ENCODE measurements at places on chromosomes 6 and 20.

DNA sequence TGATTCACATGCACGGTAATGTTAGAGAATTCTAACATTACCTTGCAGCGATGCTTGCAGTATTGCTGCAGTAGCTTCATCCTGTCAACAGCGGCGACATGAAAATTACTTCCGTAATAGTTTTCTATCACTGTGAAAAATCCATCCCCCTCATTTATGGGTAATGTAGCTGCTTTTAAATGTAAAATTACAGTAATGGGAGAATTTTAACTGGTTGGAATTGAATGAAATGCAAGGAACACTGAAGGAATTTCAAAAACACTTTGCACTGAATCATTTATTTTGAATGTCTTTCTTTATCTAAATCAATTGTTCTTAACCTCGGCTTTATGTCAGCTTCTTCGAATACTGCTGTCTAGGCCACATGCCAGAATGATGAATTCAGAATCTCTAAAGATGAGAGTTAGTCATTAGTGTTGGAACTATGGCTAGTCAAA, 102.4 kb upstream of the HIVEP1 start:
- DNase-seq, result no peak

DNA sequence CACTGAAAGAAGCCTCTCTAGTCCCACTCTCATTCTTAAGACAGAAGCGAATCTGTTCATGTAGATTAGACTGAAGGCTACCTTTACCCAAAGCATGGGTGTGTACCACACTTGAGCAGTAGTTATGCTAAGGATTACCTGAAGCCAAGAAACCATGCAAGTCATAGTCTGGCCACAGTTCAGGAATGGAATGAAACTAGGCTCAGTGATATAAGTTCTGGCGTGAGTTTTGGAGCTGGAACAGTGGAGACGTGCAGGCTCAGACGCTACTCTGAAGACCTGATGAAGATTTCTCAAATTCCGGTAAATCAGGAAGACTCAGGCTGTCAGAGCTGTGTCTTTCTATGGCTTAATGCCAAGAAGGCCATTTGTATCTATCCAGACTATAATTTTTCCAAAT, 219.9 kb downstream of the HDGFL1 start:
- DNase-seq, result no peak

- DNase-seq, result peak; percentile 91
Measured at GRCh38 chr20:17568972-17569521, 828 bp upstream of the DSTN start.

- DNase-seq, result no peak
Measured at GRCh38 chr6:118696271-118696670, 44.9 kb upstream of the CEP85L start.

GRCh38 chr6:53412751-53413150, 64.0 kb upstream of the ELOVL5 start:
- no peak for DNase-seq

GRCh38 chr6:67883500-67884366, 751.3 kb upstream of the ADGRB3 start:
- no peak for DNase-seq

DNA sequence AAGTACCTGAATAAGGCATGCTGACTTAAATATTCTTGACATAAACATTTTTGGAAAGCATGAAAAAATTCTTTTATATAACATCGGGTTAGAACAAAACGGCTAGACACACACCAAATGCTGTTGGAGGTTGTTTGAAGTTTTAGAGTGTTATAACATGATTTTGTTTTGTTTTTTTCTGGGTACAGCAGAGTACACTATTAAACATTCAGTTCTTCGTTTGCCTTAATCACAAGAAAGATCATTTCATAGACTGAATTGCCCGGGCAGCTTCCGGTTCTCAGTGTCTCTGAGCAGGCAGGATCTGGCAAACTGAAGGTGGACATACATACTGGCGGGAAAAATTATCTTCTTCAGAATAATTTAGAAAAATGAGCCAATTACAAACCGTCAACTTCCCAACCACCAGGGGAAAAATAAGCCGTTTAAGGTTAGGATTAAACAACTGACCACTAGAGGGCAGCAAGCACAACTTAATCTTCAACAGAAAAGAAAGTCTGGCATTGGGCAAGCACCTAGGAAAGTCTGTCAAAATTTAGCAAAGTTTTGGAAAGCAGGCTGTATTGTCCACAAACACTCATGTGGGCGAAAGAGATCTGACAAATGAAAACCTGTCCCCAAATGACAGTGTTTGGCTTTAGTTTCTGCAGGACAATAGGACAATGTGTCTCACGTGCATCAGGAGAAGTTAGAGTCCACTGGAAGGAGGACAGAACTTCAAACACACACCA, 15.0 kb downstream of the ZNF217 start:
- DNase-seq, result peak; percentile 66

DNA sequence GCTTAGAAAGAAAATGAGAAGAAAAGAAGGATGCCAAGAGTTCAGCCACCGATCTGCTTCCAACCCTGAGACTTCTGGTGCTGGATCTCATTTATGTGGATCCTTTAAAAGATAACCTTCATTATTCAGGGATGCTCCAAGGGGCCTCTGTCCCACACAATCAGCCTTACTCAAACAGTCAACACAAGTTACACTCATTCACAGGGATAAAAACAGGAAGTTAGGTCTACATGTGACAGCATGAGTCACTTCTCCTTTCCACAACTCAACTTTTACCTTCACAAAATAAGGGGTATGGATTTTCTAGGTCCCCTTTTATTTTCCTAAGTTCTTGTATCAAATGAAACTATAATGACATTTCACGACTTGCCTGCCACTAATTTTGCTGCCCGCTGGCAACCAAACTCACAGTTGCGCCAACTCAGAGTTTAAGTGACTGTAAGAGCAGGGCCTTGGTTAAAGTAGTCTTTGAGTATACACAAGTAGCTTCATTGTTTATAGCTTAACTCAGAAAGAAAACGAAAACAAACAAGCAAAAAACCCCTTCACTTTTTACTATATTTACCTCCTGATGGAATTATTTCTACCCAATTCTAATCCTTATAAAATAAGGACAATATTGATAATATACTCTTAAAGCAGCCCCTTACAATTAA, 278.8 kb upstream of the RUNX2 start:
- no peak for DNase-seq

DNA sequence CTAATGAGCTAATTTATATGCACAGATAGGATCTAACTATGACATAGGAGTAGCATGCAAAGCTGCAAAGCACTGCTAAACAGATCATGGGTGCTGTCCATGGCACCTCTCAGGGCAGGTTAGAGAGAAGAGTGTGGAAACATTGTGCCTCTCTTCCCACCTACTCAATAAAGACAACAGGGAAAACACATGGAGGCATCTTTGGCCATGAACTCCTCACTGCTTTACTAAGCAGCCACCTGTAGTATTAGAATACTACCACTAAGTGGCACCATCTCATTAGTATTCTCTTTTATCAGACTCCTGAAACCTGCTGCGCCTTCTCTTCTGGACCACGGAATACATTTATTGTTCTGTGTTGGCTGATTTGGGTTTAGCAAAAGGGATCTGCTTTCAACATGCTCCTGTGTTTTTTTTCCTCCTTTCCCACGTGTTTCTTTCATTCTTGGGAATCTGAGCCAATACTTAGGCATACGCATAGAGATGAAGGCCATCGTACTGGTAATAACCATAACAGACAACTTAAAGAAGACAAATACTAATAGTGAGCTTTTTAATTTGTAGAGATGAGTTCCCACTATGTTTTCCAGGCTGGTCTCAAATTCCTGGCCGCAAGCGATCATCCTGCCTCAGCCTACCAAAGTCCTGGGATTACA, 9.4 kb upstream of the HDDC2 start:
- peak; percentile 20 for DNase-seq

- no peak for DNase-seq
Measured at GRCh38 chr6:24231438-24231977, 105.5 kb downstream of the NRSN1 start.

DNA sequence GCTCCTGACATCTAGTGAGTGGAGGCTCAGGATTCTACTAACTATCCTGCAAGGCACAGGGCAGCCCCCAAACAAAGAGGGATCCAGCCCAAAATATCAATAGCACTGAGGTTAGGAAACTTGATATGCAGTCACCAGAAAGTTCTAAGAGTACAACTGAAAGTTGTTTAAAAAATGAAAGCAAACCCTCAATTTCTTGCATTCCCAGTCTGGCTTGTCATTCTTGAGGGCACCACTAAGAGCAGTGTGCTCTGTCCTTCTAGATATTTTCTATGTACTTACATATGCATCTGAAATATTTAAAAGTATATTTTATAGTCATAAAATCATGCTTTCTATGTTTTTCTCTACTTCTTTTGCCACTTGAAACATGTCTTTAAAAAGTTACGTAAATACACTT, 35.9 kb downstream of the CST8 start:
- DNase-seq, result no peak

- no peak for DNase-seq
Measured at GRCh38 chr6:10624836-10625235, 69.6 kb downstream of the C6orf52 start.

GRCh38 chr20:20203784-20204183, 151.5 kb downstream of the CFAP61 start:
- DNase-seq, result no peak

DNA sequence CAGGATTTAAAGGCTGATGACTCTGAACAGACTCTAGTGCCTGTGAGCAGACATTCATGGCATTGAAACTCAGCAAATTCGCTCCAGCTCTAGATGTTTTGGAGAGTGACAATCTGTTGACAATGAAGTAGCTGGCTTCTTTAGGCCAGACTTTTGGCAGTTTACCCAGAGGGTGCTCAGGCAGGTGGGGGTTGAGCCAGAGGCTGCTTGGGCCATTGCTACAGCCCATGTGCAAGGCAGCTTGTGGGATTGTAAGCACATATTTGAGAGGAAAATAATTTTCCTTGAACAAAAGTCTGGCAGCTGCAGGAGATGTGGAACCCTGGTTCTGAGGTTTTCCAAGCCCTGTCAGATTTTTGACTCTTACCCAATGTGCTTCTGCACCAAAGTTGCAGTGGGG, 311.6 kb downstream of the CDC5L start:
- no peak for DNase-seq

- no peak for DNase-seq
Measured at GRCh38 chr6:107811591-107812218, 12.4 kb downstream of the SCML4 start.

- DNase-seq, result no peak
Measured at GRCh38 chr6:122408702-122409458, 9.4 kb downstream of the HSF2 start.

- no peak for DNase-seq
Measured at GRCh38 chr20:9169409-9169808, 100.5 kb downstream of the PLCB4 start.

DNA sequence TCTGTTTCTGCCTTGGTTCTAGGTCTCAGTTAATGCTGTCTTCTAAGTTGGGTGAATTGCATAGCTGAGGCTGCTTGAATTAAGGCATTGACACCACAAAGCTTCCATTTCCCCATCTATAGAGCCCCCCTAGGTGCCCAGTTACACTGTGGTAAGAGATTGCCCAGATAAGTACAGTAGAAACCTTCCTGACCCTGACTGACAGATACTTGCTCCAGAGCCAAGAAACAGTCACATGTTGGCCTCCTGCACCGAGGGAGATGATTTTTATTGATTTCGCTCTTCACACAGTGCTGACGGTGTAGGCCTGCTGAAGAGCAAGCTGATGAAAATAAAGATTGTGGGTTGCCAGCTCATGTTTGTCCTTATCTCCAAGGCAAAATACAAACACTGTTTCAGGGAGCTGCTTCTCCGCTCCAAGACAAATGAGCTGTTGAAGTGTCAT, 67.9 kb downstream of the TRMT11 start:
- no peak for DNase-seq

DNA sequence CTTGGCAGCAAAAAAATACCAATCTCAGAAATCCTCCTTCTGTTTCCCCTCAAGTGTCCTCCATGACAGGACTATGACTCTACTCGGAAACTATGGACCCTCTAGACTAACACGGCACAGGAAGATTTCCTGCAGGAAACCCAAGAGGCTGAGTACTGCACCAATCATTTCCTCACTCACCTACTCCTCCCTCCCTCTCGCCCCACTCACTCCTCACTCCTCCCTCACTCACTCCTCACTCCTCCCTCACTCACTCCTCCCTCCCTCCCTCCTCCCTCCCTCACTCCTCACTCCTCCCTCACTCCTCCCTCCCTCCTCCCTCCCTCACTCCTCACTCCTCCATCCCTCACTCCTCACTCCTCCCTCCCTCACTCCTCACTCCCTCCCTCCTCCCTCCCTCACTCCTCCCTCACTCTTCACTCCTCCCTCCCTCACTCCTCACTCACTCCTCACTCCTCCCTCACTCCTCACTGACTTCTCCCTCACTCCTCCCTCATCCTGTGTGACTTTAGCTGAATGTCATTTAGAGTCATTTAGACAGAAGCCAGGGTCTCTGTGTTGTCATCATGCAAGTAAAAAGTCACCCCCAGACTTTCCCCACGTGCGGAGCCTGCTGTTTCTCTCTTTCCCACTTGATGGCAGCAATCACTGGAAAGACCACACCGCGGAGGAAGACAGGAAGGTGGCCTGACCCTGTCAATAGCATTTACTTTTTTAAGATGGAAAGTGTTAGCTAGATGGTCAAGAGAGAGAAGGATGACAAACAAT, 226.8 kb upstream of the PDE10A start:
- DNase-seq, result peak; percentile 66

DNA sequence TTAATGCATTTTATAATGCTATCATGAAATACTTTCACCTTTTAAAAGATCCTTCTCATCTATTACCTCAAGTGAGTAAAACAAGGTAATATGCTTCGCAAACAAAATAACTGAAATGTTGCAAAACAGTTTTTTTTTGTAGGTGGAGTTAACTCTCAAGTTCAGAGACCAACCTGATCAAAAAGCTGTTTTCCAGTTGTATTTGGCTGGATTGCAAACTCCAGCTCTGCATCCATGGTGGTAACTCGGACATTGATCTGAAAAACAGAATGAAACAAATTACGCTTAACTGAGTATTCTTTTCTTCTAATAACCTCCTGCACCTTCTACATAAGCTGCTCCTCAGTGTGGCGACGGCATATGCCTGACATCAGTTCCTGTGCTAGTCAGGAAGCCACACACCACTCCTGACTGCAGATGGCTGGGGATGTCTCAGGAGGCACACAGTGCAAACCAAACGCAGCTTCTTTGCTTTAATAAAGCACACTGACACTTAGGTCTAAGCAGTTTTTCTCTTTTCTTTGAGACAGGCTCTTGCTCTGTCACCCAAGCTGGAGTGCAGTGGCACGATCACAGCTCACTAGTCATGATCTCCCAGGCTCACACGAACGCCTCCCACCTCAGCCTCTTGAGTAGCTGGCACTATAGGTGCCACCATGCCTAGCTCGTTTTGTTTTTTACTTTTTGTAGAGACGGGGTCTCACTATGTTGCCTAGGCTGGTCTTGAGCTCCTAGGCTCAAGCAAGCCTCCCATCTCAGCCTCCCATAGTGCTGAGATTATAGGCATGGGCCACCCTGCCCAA, 29.9 kb downstream of the EZR start:
- peak; percentile 41 for DNase-seq

DNA sequence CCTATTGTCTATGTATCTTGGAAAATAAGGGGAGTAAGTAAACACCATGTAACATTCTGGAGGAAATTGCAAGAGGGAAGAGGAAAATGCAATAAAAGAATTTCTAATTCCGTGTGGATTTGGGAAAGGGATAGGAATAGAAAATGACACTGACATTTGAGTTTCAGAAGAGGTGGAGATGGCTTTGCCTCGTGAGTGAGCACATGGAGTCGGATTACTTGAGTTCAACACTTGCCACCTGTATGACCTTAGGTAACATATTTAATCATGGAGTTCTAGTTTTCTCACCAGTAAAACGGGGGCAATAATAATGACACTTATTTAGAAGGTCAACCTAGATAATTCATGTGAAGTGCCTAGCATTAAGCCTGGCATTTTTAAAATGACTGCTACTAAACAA, 10.8 kb upstream of the PBOV1 start:
- no peak for DNase-seq

Data from right hindlimb (tissue), 1 donor.